Immature natural killer cell (primary cell): ENCODE measurements at places on chromosomes 16 and 17. TPM values are rescaled to one million over a fixed set of nuclear protein-coding genes. Genes with fewer than 3 reads are reported as not detected.
A peak's percentile ranks its signal among the peaks of the same experiment; 100 is the strongest.

GRCh38 chr17:27486741-27487140, 30.5 kb downstream of the KSR1 start:
- peaks cover 40% of the 10 kb centered on the region for H3K4me1 ChIP-seq
- H3K4me3 ChIP-seq: no peak overlapping the region
- DNase-seq: no peak
- H3K27ac ChIP-seq: no peak overlapping the region

The IL17C gene
- polyA plus RNA-seq: not detected

DNA sequence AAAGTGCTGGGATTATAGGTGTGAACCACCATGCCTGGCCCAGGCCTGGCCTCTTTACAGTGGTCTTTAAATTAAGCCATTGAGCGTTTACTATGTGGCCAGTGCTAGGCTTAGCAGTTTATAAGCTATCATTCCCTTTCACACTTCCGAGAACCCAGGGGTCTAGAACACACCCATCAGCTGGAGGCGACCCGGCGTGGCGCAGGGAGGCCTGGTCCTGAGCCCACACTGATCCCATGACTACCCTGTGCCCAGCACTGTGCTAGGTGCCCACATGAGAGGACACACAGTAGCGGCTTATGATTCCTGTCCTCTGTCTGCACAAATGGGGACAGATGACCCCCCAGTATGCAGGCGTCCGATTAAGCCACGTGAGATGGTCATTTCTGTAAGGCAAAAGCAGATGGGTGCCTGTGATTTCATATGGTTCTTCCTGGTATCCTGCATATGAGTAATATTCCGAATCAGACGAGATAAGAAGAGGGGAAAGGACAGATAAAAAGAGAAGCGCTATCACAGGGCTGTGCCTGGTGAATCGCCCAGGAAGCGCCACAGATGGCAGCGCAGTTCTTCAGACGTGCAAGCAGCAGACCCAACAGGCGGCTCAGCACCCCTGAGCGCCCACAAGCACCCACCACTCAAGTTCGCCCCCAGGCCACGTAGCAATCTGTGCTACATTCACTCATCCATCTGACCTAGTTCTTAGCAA, 5.3 kb downstream of the OSGIN1 start:
- no peak overlapping the region for H3K4me3 ChIP-seq
- H3K4me1 ChIP-seq: peaks cover 2% of the 10 kb centered on the region
- peaks cover 5% of the 10 kb centered on the region for H3K36me3 ChIP-seq
- H3K27me3 ChIP-seq: peaks cover 2% of the 10 kb centered on the region

GRCh38 chr17:81310949-81311550, 15.9 kb upstream of the SLC38A10 start:
- H3K4me1 ChIP-seq: peaks cover 8% of the 10 kb centered on the region
- H3K27me3 ChIP-seq: peaks cover 1% of the 10 kb centered on the region
- no peaks in the 10 kb centered on the region for H3K36me3 ChIP-seq
- DNase-seq: no peak
- no peak overlapping the region for H3K4me3 ChIP-seq

- peak overlapping the region; percentile 93 for H3K4me3 ChIP-seq
- peaks cover 8% of the 10 kb centered on the region for H3K27me3 ChIP-seq
- H3K27ac ChIP-seq: no peak overlapping the region
- H3K36me3 ChIP-seq: peaks cover 4% of the 10 kb centered on the region
These were observed 581 bp downstream of the PRKCA start for GRCh38 chr17:66302761-66303626.

DNA sequence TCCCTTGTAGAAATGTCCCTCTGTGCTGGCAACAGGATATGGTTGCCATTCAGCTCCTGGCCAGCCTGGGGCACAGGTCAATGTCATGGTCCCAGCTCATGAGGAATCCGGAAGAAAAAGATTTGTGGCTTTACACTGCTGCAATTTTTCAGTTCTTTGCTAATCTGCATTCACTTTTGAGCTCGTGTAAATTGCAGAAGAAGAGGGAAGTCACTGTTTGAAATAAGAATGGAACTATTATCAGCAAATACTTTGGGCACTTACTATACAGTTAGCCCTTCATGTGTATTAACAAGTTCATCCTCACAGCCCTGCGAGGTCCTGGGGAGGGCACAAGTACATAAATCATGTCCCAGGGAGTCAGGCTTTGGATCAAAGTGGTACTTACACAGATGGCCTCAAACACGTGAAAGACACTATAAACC, 14.2 kb downstream of the SLC47A2 start:
- peak overlapping the region; percentile 30 for H3K27ac ChIP-seq
- no peak overlapping the region for H3K4me3 ChIP-seq
- H3K27me3 ChIP-seq: no peaks in the 10 kb centered on the region
- DNase-seq: no peak
- no peaks in the 10 kb centered on the region for H3K4me1 ChIP-seq
- H3K36me3 ChIP-seq: peaks cover 3% of the 10 kb centered on the region
